ENCODE measurements at places on chromosomes 12 and 14.
A peak's percentile ranks its signal among the peaks of the same experiment; 100 is the strongest.

DNA sequence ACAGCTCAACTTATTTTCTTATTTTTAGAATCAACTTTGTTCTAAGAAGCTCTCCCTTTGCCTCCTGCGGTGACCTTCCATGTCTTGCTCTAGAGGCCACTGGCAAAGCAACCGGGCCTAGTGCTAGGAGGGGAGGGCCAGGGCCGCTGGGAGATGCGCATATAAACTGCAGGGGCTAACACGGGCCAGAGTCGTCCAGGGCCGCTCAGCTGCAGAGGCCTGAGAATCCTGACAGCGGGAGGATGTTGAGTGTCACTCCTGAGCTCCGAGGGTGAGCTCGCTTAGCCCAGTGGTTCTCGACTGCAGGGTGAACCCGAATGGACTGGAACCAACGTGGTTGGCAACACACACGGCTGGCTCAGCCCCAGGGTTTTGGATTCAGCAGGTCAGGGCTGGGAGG, 6.5 kb upstream of the PIWIL1 start:
- no peak for DNase-seq

DNA sequence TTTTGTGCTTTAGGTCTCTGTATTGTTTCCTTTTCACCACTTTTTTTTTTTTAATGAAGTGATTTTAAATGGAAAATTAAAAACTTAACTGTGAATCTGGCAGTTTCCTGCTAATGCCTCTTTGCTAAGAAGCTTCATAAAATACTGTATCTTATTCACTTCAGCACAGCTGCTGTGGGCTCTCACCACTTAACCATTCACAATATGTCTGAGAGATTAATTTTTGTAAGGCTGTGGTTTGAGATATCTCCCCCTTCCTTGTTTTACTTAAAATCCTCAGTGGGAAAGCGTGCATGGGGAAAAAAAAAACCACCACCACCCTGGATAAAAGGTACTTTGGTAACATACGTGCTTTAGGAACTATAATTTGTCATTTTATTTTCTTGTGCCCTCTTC, 115.9 kb downstream of the ETV6 start:
- DNase-seq, result peak; percentile 69

DNA sequence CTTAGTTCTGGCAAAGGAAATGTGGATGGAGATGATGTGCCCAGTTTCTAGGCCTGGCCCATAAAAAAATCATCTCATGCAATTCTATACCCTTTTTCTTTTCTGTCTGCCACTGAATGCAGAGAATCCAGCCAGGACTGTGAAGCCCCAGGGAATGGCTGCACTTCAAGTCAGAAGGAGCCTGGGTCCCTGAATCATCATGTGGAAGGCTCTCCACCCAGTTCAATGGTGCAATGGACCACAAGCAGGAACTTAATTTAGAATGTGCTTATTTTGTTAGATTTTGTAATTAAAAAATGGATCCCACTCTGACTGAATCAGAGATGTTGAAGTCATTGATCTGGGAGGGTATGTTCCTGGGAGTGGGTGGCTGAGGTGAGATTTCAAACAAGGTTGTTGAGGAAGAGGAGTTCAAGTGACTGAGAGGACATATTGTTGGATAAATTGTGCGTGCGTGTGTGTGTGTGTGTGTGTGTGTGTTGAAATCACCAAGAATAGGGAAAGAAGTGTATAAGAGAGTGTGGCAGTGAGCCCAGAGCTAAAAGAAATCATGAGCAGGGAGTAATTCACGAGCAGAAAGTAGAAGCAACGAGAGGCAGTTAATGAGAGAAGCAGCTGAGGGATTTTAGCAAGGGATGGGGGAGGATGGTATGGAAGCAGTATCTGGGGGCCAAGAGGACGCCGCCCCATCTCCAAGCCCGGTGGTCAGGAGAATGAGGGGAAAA, 125.4 kb downstream of the TMX1 start:
- no peak for DNase-seq

GRCh38 chr12:28177461-28177860, 12.8 kb upstream of the CCDC91 start:
- DNase-seq, result no peak

GRCh38 chr12:72502546-72502945, 230.4 kb downstream of the TRHDE start:
- DNase-seq, result no peak

GRCh38 chr12:11542599-11542998, 106.9 kb upstream of the ETV6 start:
- DNase-seq, result no peak

DNA sequence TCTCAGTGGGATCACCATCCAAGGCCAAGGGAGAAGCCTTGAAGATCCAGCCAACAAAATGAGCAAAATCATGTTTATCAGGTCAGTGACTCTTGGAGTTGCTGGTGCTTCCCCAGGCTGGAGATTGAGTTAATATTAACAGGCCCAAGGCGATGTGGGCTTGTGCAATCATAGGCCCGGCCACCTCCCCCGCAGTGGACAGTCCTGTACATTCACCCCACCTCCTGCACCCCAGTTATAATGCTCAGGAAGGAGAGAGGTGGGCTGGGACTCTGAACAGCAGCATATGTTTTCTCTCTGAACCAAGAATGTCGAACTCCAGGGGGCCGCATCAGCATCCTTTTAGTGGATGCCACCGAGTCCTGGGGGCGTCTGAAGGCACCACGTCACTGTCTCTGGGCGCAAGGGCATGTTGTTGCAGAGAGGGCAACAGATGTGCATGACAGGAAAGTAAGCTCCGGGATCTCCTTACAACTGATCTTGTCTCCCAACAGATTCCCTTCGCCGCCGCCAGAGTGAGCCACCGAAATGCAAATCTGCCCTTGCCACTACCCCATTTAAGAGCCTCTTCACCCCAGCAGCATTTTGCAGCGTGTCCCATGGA, 32.2 kb upstream of the SERPINA6 start:
- peak; percentile 4 for DNase-seq

DNA sequence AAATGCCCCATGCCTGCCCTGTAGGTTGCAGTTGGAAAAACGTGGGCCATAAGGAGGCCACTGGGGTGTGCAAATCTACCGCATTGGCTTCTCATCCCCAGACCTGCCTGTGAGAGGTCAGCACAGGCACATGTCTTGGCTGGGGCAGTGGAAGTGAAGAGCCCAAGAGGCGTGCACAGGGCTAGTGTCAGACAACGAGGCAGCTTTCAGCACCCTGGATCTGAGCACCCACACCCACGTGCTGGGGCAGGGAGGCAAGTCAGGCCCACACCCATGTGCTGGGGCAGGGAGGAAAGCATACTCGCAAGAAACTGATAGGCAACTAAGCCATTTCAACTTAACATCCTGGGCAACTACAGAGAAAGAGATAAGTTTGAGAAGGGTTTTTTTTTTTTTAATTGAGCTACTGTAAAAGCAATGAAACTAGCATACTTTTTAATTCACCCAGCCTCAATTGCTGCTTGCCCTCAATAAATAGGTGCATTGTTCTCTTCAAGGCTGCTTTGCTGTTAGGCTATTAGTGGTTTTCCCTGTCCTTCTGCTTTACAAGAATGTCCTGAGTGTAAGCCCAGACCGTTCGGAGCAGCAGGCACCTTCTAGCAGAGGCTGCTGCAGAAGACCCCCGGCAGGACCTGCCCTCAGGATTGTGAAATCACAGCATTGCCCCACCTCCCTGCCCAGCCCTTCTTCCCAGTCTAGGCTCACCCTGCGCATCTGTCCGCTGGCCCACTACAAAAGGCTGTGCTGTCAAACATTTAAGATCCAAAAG, 355.3 kb upstream of the FKBP4 start:
- DNase-seq, result no peak

- DNase-seq, result no peak
Measured at GRCh38 chr14:80751285-80751684, 190.3 kb downstream of the CEP128 start.

GRCh38 chr14:101418601-101419000, 142.7 kb upstream of the DIO3 start:
- no peak for DNase-seq

GRCh38 chr12:5807090-5807414, 138.0 kb downstream of the ANO2 start:
- DNase-seq, result no peak

DNA sequence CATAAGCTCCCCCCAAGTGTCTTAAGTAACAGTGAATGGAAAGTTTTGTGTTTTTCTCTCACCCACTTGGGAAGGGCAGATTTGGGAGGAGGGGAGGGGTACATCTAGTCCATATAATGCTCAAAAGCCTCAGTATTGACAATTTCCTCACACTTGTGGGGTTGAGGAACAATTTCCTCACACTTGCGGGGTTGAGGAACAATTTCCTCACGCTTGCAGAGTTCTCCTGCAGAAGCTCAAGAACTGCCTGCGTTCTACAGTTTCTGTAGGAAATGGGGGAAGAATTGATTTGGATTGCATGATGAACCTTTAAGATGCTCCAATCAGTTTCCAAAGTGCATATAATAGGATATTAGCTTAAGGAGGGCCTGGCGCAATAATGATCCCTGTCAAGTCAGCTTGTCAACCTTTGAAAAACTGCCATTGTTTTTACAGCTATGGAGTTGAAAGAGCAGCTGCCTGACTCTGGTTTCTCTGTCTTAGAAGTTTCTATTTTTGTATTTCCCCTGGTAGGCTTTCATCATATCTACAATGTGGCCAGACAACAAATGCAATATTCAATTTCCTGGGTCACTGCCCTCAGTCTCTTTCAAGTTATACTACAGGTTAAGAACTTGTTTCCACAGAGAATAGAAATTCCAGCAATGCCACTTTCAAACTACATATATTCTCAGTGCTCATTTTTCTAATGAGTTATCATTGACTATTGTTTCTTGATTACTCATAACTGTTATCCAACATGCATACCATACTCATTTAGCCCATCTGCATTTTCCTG, 66.5 kb downstream of the PLEKHG7 start:
- peak; percentile 12 for DNase-seq

DNA sequence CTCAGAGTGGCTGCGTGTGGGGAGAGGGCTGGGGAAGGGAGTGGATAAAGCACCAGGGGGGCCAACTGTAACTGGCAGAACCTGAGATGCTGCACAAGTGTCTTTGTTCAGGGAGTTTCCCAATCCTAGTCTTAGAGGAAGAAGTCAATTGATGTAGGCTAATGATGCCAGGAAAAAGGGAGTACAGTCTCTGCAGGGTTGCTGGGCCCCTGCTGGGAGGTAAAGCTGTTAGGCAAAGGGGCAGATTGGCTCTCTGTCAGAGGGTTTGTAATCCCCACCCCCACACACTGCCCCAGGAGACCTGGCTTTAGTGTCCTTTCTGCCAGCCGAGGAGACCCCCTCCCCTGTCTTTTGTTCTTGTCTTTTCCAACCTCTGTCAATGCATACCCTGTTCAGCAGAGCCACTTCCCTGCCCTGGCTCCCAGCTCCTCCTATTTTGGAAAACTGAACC, 178.4 kb downstream of the KCNA5 start:
- no peak for DNase-seq

- no peak for DNase-seq
Measured at GRCh38 chr14:22772725-22773124, 6.2 kb downstream of the OXA1L start.

GRCh38 chr12:93852173-93852591, 175.0 kb downstream of the CRADD start:
- DNase-seq, result no peak

DNA sequence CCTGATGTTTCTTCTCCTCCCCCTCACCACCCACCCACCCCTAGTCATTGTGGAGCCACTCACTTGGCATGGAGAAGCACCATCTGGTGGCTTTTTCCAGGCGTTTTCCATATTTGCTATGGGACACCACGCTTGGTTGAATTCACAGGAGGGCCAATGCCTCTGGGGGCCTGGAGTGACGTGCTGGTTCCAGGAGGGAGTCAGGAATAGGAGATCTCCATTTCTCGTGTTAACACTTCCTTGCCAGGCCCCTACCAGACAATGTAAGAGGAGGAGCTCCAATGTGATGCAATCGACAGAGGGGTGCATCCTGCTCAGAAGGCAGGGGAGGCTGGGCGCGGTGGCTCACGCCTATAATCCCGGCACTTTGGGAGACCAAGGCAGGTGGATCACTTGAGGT, 21.6 kb upstream of the TESC start:
- DNase-seq, result no peak

GRCh38 chr12:89236237-89236636, 116.1 kb downstream of the DUSP6 start:
- DNase-seq, result peak; percentile 9

DNA sequence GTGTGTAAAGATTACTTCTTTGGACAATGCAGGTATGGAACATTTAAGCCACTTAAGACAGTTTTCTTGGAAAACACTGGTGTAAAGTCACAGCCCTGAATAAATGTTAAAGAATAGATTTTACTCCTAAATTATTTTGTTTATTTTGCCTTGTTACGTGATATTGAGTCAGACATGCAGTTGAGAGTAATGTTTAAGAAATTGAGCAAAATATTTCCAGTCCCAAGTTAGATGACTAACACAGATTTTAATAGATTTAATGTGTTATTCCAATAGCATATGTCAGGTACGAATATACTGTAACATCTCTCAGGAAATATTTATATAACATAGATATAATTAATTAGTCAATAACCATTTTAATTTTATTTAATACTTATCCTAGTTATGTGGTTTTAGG, 1361.7 kb downstream of the FSCB start:
- DNase-seq, result no peak

DNA sequence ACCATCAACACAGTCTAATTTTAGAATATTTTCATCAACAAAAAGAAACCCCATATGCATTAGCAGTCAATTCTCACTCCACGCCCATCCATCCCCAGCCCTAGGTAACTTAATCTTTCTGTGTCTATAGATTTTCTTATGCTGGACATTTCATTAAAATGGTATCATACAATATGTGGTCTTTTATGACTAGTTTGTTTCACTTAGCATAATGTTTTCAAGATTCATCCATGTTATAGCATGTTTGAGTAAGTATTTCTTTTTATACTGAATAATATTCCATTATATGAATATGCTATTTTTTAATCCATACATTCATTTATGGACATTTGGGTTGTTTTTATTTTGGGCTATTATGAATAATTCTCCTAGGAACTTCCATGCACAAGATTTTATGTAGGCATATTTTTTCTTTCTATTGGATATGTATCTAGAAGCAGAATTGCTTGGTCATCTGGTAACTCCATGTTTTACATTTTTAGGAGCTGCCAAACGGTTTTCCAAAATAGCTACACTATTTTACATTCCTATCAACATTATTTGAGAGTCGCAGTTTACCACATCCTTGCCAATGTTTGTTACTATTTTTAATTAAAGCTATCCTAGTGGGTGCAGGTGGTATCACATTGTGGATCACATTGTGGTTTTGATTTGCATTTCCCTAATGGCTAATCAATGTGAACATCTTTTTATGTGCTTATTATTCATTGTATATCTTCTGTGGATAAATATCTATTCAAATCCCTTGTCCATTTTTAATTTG, 49.0 kb downstream of the RERG start:
- no peak for DNase-seq

GRCh38 chr14:55458800-55459515, 18.5 kb upstream of the TBPL2 start:
- DNase-seq, result no peak

DNA sequence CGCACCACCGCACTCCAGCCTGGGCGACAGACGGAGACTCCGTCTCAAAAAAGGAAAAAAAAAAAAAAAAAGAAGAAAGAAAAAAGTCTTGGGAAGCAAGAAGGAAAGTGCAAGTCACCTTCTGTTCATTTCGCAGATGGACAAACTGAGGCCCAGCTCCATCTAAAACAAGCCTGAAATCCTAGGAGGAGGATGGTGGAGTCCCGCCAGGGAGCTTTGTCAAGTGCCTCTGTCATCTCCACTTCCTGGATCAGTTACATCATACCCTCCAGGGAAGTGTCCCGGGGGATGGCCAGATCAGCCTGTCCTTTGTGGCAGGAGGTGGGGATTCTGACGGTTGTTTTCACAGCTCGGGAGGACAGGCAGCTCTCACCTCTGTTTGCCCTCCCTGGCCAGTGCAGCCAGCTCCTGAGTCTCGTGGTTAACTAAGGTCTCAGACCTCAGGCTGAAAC, 8.7 kb upstream of the SDSL start:
- DNase-seq, result peak; percentile 20

Data from OCI-M1 (cell line).